ENCODE measurements at places on chromosomes 6 and 20.

- no peak for DNase-seq
Measured at GRCh38 chr6:145147559-145147958, 587.8 kb downstream of the EPM2A start.

DNA sequence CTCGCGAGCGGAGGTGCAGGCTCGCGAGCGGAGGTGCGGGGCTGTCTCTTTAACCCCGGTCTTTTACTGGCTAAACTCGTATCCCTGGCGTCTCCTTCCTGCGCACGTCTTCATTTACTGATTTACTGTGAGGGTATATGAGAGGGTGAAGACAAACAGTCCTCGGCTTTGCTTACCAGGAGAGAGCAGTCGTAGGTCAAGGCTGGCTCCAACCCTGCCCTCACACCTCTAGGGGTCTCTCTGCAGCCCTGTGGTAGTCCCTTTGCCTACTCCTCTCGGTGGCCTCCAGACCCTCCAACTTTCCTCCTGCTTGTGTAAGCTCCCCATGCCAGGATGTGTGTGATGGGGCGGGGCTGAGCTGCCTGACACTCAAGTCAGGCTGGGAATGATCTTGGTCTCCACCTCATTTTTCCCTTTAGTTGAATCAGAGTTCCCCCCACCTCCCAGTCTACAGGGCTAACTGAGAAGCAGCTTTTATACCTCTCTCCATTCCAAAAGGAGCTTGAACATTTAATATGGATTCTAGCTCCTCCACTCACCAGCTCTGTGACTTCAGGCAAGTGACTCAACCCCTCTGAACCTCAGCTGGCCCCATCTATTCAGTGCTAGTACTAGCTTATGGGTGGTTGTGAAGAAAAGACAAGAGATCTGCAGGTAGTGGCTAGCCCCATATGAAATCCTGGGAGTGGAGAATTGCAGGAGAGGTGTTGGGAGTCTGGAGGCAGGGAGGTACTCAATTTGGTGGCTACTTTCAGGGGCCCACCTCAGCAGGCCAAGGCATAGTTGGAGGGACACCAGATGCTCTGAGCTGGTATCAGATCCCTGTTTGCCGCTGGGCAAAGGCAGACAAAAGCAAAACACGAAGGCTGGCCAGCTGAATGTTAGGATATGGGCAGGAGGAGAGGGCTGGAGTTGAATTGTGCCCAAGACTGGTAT is 902 bp downstream of the SLC29A1 start:
- DNase-seq: no peak

DNA sequence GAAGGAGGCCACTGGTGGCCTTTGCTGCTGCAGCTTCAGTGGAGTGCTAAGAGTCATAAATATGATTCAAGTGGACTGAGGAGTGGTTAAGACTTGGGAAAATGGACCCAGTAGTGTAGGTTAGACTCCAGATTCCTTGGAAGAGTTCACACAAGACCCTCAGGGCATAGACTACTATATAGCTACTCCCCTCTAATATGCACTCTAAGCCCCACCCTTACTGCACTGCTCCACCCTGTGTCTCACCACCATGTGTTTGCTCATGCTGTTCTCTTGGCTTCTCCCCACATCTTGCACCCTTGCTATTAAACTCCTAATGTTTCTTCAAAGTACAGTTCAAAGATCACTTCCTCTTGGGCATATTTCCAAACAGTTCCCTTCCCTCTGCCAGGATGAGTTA is 5.7 kb downstream of the KCNQ5 start:
- DNase-seq: no peak

DNA sequence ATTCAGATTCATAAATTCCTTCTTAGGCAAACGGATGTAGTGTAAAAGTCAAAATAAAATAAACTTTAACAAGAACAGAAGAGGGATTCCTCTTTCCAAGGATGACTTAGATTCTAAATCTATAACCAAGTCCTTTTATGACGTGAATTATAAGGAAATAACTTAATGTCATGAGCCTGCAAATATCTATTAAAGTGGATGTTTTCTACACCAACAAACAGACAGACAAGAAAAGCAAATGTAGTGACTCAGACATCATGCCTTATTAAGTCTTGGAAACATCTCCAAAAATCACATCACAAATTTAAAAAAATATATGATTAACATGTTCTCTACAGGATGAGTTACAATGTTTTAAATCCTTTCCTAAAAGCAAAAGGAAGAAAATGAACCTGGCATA is 397.1 kb downstream of the ESR1 start:
- DNase-seq: no peak

DNA sequence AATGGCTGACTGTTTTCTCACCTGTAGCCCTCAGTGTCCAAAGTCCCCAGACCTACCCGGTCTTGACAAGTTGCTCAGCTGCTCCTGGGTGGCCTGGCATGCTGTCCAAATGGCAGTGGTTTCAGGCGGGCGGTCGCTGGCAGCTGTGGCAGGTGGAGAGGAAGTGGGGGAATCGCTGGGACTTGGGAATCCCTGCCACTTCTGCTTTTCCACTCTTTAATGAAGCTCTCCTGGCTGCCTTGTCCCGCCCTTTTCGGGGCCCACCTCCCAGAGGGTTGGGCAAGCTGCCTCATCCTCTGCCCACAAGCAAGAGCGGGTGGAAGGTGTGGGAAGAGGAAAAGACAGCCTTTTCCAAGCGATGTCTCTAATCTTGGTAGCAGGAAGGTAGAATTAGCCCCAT is at the start of gene OCSTAMP:
Gene OCSTAMP (minus strand): TSS at position 194 of the 400 bp plus-strand sequence. CDS start 94 bp downstream, at position 100.
- DNase-seq: no peak

DNA sequence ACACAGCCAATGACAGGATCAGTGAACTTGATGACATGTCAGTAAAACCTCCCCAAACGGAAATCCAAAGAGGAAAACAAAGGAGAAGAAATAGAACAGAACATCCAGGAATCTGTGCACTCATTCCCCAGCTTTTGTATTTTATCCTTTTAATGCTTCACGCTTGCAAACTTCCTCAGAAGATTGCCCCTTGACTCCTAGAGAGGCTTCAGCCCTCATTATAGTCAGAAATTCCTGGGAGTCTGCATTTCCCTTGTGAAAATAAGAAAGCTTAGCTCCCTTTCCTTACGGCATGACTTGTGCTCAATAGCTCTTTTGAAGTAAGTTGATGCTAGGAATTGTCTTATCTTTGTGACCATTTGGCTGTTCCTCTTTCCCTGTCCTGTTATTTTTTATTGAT is 313.6 kb upstream of the OPRM1 start:
- no peak for DNase-seq

DNA sequence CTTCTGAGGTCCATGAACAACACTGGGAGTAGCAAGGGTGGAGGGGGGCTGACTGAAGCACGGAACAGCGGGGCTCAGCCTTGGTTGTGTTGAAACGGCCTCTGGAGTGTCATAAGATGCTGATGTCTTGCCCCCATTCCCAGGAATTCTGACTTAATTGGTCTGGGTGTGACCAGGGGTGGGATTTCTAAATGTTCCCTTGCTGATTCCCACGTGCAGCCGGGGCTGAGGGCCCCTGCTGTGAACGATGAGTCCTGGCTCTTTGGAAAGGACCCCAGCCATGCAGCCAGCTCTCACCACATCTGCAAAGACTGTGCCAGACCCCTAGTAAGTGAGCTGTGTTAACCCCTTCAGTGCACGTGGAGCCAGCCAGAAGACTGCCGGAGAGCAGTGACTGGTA is 28.6 kb upstream of the FAM50B start:
- no peak for DNase-seq
